ENCODE measurements at places on chromosomes 4 and X.

DNA sequence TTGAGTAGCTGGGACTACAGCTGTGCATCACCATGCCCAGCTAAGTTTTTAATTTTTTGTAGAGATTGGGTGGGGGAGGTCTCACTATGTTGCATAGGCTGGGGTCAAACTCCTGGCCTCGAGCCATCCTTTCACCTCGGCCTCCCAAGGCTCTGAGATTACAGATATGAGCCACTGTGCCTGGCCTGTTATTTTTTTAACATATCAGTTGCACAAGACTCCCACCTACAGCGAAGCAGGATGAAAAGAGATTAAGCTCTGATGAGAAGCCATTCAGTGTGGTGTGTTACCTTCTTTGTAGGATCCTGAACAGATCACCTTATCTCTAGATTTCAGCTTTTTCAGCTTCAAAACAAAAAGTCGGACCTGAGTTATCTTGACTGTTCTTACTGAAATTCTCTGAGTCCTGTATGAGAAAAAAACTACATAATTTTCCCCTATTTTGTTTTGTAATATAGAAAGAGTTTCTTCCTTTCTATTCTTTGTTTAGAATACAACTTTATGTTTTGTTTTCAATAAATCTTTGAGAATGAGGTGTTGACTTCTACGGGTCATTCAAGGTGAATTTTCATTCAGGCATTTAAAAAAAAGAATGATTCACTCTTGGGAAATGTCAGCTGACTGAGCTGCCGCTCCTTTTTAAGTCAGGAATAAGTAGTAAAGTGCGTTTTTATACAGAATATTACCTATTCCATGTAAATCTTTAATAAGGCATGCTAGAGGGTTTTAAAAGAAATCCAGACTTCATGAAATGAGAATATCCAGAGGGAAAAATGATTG, 134.6 kb downstream of the ARSF start:
- no peak for ATAC-seq

- ATAC-seq, result no peak
Measured at GRCh38 chrX:4825550-4825949, 1112.1 kb upstream of the PRKX start.

DNA sequence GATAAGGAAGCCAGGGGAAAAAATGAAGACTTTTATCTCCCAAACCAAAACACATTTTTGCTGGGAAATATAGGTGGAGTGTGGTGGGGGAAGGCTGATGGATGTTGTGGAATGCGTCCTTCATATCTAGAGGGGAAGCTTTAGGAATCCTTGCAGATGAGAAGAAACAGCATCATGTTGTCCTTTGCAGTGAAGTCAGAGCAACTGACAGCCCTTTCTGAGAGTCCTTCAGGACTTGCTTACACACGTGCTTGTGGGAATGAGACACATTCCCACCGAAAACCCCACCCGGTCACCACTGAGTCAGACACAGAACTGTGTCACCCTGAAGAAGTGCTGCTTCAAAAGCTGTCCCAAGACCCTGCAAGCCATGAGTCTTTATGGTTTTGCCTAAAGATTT, 81.5 kb downstream of the SHROOM2 start:
- no peak for ATAC-seq

DNA sequence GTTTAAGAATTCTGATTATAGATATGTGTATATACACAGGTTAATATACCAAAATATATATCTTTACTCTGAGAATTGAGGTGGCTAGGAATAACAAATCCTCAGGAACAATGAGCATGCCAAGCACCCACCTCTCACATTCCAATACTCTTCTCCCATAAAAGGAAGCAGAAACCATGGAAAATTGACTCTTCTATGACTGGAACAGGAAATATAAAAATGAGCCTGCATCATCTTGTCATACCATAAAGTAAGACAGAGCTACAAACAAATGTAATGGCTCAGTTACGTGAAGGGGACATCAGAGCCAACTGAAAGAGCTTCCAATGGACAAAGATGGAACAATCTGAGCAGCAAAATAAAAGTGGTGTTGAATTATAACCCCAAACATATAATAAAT, 3.8 kb upstream of the MAGEA8 start:
- ATAC-seq, result no peak

- ATAC-seq, result no peak
Measured at GRCh38 chr4:184433258-184433892, 41.0 kb downstream of the IRF2 start.

DNA sequence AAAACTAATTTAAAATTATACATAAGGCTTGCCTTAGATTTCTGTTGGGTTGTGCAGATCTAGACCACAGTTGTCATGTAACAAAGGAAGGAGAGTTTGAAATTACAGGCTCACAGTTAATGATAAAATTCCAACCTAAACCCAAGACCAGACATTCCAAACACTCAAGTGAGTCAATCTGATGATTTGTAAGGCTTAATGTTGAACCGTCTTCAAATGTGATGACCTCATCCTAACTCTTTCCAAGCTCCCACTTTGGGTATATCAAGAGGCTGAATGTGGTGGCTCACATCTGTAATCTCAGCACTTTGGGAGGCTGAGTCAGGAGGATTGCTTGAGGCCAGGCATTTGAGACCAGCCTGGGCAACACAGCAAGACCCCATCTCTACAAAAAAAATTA, 149.2 kb downstream of the TBL1X start:
- ATAC-seq, result no peak

GRCh38 chr4:153222707-153223426, 18.6 kb downstream of the TRIM2 start:
- ATAC-seq, result peak; percentile 60

DNA sequence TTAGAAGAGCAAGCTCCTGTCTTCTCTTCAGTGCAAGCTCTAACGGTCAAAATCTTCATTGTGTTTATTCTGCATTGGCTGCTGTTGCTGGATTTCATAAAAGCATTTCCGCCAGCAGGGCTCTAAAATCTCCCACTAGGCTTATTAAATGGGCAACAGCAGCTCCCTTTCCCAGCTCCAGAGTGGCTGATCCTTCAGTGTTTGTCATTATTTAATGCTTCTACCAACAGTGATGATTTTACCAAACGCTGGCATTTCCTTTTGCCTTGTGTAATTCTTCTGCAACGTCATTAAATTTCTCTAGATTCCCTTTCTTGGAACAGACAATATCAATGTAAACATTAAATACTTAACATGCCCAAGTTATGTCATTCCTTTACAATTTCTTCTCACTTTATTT, 20.1 kb downstream of the SLC7A11 start:
- ATAC-seq, result no peak

DNA sequence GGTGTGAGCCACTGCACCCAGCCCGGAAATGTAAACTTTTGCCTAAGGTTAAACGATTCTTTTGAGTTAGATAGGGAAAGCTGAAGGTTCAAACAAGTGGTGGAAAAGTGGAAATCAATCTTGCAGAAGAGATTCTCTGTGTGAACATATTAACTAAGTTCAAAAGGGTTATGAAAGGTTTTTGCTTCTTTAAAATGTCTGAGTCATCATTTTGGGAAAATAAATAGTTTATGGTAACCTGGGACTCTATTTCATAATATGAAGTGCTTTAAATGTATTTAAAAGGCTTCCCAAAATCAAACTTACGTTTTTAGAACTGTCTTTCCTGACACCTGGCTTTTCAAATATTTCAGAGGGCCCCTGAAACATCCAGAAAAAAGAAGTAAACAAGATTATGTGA, 73.6 kb upstream of the MID1IP1 start:
- no peak for ATAC-seq

DNA sequence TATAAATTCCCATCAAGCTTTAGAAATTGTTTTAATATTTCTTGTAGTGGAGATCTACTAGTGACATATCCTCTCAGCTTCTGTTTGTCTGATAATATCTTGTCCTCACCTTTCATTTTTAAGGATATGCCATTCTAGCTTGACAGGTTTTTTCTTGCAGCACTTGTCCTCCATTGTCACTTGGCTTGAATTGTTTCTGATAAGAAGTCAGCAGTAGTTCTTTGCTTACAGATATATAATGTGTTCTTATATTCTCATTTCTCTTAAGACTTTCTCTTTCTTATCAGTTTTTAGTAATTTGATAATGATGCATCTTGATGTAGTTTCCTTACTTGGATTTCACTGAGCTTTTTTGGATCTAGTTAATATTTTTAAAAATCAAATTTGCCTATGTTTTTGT, 120.6 kb upstream of the NUDT6 start:
- no peak for ATAC-seq

- ATAC-seq, result no peak
Measured at GRCh38 chr4:146158036-146158745, 17.3 kb upstream of the LSM6 start.

GRCh38 chrX:123455693-123456092, 271.6 kb downstream of the GRIA3 start:
- ATAC-seq, result no peak

DNA sequence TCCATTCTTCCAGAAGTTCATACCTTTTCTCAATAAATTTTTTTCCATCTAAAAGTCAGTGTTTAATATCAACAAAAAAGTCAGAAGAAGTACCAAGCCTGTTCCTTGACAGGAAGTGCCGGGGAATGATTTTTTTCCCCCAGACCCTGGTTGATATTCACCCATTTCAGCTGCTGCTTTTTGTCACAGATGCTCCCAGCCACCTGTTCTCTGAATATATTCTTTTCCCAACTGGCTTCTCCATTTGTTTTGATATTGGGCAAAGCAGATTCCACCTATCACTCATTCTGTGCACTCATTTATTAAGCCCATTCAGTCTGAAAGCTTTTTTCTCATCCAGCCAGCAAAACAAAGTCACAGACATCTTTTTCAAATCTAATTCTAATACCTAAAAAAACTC, 139.9 kb downstream of the FRMPD4 start:
- no peak for ATAC-seq

- peak; percentile 11 for ATAC-seq
Measured at GRCh38 chrX:9164533-9165426, 130.9 kb upstream of the FAM9B start.

GRCh38 chr4:170274616-170275015, 184.9 kb upstream of the AADAT start:
- no peak for ATAC-seq

- no peak for ATAC-seq
Measured at GRCh38 chr4:8504279-8505007, 63.9 kb downstream of the TRMT44 start.

DNA sequence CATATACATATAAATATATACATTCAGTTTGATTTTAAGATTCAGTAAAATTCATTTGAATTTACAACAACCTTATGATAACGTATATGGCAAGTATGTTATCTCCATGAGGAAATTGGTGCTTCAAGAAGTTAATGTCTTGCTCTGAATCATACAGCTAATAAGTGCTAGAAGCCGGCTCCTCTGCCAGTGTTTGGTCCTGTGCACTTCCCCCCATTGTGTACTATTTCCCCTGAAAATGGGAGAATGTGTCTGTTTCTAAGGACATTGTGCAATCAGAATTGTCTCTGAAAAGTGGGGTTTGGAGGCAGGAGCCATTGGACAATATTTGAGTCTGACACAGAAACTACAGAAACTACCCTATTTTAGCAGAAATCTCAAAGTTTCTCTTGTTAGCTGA, 135.9 kb downstream of the CPE start:
- no peak for ATAC-seq

DNA sequence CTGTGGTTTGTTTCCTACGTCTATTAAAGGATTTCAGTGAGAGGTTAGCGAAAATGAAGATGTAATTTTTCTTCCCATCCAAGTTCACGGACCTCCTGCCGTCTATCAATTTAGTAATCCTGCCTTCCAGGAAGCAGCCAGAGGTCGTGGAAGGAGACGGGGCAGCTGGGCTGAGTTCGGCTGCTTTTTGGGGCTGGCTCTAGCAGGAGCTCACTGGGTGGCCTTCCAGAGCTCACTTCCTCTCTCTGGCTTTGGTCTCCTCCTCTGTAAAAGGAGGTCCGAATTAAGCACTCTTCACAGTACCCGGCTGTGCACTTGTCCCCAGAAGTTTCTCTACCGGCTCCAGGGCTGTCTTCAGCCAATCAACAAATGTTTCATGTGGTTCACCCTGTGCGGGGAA, 295.4 kb downstream of the BCOR start:
- no peak for ATAC-seq

DNA sequence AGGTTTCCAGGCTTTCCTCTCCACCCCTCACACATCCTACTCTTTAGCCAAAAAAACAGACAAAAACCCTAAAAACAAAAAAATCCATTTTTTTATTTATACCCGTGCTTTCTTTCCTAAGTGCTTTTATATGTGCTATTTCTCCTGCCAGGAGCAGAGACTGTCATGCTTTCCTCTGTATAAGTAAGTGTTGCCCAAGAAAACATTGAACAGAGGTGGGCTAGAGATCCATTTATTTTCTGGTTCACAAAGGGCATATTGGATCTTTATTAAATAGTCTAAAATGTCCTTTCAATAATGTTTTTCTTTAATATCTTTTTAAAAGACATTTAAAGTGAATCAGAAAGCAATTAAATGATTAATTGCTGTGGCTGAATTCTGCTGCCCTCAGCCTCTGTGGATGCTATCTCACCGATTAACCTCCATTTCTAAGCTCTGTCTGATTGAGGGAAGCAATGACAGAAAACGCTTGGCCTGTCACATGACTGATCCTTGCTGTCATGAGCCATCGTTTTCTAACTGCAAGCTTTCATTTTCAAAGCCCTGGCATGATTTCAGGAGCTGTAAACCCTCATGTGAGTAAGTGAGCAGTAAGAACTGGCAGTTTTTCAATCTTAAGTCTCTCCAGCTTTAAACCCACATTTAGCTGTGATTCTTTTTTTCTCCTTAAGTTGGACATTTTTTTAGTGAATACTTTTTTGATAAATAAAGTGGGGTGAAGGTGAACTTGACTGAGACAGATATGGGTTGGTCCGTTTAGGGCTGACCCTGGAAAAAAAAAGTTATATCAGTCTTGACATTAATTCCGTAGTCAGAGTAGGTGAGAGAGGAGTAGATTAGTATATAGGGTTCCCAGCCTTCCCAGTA, 180.7 kb upstream of the PGRMC2 start:
- no peak for ATAC-seq

DNA sequence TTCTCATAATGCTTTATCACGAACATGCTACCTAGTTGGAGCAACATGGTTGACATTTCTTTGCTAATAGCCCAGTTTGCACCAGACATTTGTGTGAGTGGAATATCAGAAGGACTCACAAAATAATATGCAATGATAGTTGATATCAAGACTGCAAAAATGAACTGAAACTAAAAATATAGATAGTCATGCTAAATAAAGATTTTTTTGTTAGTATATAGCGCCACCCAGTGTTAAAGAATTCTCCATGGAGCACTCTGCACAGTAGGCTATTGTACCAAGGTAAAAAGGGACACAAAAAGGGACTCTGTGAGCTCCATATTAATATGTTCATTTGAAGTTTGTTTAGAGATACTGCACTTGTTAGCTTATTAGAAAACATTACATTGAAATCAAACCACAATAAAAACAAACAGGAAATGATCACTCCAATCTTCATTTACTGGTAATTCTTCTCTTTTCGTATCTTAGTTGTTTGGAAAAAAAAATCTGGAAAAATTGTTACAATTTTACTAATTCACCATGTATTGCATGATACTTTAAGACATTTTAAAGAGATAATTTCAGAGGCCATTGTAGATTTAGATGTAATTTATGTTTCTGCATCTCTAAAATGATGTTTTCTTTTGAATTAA, 1509.6 kb downstream of the ADGRL3 start:
- no peak for ATAC-seq

Measured in activated CD4-positive, CD25-positive, alpha-beta regulatory T cell treated with anti-CD3 and anti-CD28 coated beads, Interleukin-2, amount 50 U/mL, for 24 hours (primary cell).